ENCODE measurements at places on chromosomes 7 and 10.
A peak's percentile ranks its signal among the peaks of the same experiment; 100 is the strongest.

GRCh38 chr10:44993922-44994751, 6.6 kb upstream of the ZNF22 start:
- no peak for DNase-seq

DNA sequence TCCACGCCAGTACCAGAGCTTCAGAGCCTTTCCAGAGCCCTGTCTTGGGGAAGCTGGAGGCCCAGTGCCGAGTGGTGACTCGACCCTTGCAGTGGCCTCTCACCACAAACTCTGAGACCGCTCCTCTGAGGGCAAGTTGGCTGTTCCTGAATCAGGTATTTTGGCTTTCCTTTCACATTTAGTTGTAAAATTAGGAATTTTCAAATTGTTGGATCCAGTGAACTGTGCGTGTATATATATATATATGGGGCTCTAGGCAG, 128.7 kb upstream of the UNC5B start:
- no peak for DNase-seq

DNA sequence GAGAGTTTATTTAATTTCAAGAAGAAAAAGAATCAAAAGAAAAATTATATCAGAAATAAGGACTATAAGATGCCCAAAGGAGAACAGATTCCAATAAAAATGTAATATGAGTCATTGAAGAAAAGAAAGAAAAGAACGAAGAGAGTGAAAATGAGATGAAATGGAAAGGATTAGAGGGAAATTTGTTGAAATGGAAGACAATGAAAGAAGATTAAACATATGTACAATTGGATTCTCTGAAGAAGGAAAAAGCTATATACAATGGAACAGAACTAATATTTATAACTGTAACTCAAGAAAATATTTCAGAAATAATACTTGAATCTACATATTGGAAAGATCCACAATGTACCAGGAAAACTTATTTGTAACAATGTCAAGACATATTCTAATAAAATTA, 25.1 kb upstream of the UPP1 start:
- DNase-seq = no peak

DNA sequence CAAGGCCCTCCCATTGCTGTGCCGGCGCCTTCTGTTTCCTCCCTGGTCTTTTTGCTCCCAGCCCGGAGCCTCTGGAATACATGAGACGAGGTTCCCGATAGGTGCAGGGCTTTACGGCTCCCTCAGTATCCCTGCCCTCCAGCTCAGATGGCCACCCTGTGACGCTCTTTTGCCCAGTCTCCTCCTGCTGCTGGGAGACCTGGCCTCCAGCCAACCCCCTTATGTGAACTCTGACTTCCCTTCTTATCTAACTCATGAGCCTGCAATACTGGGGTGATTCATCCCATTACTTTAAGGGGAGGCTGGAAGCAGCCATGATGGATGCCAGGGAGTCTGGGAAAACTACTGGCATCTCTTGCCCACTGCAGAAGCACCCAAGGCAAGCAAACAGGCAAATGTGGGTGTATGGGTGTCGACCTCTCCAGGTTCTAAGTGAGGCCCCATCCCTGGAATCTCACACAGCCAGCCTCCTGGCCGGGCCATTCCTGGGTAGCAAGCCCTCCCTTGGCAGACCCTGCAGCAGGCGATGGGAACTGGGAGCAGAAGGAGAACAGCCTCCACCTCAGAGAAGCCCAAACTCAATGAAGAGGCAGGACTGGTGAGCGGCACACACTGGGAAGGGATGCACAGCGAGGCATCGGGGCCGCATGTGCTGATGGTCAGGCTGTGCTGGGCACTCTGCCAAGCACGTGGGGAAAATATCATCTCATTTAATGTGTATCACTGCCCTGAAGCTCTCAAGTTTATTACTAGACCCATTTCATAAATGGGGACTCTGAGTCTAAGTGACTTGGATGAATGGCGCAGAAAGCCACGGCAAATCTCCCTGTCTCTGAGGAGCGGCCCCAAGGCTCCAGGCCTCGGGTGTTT, 97.5 kb downstream of the FAM53B start:
- no peak for DNase-seq

- no peak for DNase-seq
These were observed 22.8 kb downstream of the NSMCE4A start for GRCh38 chr10:121952226-121952625.

DNA sequence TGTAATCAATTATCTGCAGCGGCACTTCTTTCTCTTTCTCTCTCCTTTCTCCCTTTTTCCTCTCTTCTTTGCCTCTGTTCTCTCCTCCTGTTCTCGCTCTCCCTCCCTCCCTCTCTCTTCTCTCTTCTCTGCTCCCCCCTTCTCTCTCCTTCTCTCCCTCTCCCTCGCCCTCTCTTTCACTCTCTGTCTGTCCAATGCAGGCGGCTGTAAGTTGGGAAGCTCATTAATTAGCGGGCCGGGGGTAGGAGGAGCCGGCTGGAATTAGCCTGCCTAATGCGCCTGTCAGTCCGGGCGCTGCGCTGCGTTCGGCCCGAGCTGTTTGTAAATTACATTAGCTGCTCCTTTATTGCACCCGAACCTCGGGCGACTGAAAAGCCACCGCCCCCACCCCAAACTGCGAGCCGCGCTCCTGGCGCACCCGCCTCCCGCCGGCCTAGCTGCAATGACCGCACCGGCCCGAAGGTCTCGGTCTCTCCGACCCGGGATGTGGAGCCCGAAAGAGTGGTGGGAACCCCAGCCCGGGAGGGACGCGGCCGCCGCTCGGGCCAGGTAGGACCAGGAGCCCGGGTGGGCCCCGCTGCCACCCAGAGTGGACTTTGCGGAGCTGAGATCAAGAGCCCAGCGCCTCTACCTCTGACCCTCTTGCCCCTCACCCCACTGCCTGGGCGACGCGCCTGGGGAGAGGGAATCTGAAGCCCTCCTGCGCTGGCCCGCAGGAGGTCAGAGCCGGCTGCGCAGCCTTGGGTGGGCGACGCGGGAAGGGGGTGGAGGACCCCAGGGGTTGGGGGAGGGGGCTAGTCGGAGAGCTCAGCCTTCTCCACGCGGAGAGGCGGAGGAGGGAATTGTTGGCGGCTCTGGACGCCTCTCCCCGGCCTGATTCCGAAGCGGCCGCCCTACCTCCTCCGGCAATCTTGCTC, at the start of gene LBX1:
Gene LBX1 (minus strand): TSS at position 198 of the 917 bp plus-strand sequence. CDS start 648 bp downstream, outside the sequence.
- DNase-seq = no peak

GRCh38 chr10:99851825-99852224, 69.4 kb downstream of the ABCC2 start:
- DNase-seq = no peak

GRCh38 chr7:98396768-98397167, 4.1 kb downstream of the BAIAP2L1 start:
- DNase-seq = peak; percentile 95

DNA sequence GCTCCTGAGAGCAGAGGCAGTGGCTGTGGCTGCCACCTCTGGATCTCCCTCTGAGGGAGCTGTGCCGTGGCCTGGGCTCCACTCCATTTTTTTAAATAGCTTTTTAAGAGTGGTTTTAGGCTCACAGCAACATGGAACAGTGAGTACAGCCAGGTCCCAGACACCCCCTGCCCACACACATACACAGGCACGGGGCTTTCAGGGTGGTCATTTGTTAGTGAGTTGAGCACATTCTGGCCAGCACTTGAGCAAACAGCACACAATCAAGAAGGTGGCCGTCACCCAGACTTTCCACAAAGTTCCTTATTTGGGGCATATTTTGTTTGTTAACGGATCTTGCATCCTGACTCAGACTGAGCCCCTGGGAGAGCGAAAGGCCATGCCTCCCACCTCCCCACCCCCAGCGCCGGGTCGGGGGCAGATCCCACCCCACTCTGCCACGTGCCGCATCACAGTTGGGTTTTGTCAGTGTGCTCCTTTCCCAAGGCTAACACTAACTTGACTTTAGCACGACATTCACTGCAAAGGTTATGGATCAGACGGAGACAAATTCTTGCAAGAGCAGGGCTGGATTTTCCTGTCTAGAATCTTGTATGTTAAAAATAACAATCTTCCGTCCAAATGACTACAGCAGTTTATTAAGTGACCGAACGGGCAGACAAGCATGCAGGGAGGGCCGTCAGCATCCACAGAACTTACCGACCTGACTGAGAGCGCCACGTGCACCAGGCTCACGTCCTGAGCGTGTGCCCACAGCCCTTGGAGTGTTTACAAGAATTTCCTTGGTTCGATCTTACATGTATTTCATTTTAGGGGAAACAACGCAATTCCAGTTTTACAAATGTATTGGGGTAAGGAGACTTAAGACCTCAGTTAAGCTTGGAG, 156.5 kb upstream of the NPS start:
- DNase-seq = no peak

DNA sequence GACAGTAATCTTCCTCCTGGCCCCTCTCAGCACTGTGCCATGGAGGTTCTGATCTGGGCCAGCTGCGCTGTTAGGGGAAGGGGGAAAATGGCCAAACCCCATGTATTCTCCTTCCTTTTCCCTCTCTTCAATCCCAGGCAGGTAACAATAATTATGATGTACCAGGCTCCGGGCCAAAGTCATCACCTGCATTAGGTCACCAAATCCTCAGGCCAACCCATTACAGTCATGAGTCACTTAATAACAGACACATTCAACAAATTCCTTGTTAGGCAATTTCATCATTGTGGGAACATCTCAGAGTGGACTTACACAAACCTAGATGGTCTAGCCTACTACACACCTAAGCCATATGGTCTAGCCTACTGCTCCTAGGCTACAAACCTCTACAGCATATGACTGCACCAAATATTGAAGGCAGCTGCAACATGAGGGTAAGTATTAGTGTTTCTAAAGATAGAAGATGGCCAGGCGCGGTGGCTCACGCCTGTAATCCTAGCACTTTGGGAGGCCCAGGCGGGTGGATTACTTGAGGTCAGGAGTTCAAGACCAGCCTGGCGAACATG, 2.2 kb upstream of the HSPB1 start:
- DNase-seq = peak; percentile 79
